ENCODE measurements at places on chromosomes 7 and 10. TPM values are rescaled to one million over a fixed set of nuclear protein-coding genes. Genes with fewer than 3 reads are reported as not detected.

The PTPRZ1 gene
- 0.33 TPM for total RNA-seq

The EMX2 gene
- total RNA-seq: not detected

The SPAM1 gene
- not detected for total RNA-seq

The GALNT17 gene
- 5.2 TPM for total RNA-seq

The NUTM2E gene
- not detected for total RNA-seq

The HPSE2 gene
- total RNA-seq: 7.5 TPM

- DNase-seq: peak; percentile 52
These were observed 304.4 kb upstream of the C7orf33 start for GRCh38 chr7:148286150-148286549.

GRCh38 chr7:2004841-2005725, 227.7 kb downstream of the MAD1L1 start:
- no peak for DNase-seq

DNA sequence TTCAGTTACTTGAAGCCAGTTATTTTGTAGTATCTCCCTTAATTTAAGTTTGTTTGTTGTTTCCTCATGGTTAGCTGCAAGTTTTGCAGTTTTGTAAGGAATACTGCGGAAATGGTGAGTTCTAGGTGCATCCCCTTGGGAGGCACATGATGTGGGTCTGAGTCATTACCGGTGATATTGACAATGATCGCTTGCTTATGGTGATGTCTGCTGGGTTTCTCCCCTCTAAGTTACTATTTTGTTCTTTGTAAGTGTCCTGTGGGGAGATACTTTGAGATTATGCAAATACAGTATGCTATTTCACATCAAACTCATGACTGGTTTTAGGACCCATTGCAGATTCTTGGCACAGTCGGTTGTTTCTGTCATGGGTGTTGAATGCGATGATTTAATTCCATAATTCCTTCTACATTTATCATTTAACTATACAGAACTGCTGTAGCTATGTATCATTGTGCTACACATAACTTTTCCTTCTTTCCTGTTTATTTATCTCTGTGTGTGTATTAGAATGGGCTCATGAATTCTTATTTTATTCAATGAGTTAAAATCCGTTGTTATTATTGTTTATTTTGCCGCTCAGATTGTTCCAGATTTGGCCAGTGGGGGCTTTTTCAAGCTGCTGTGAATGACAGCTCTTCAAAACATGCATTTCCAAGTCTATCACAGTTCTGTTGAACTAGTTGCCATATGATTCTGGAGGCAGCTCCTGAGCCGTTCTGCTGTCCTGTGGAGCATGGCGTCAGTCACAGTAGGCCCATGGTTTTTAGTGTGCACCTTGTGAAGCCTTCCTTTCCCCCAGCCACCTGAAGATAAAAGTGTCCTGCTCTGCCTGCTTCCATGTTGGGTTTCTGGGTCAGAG, 18.4 kb downstream of the TSPAN14 start:
- DNase-seq: peak; percentile 82

GRCh38 chr10:24162206-24162985, 46.5 kb upstream of the KIAA1217 start:
- DNase-seq: no peak

DNA sequence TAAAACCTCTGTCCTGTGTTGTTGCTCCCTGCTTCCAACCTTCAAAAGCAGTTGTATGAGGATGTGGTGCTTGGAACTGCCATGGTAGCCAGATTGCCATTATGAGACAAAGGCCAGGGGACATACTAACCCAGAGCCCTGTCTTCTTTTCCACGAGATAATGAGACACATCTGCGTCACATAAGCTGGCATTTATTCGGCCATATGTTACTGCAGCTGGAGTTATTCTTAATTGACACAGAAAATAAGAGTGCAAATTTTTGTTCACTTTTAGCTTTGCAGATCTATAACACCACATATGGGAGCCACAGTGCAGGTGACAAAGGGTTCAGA, 15.5 kb upstream of the PDLIM1 start:
- DNase-seq: no peak

- DNase-seq: peak; percentile 52
These were observed 31.3 kb downstream of the CACUL1 start for GRCh38 chr10:118723466-118723865.

- DNase-seq: no peak
These were observed 17.1 kb downstream of the RAPGEF5 start for GRCh38 chr7:22339725-22340390.

DNA sequence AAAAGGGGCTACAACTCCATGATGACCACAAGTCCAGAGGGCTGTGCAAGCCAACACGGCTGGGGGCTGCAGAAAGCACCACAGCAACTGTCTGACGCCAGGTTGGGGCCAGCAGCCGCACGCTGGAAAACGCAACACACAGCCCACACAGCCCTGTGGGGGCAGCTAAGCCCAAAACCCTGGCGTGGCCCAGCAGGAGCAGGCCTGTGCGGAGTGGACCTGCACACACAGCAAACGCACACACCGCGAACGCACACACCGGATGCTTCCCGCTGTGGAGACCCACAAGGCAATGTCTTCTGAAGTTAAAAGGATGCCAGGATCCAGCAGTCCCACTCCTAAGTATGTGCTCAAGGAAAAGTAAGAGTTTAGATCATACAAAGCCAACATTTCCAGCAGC, 121.2 kb downstream of the MAD1L1 start:
- DNase-seq: no peak

GRCh38 chr10:34954142-34954541, 136.0 kb downstream of the CUL2 start:
- DNase-seq: no peak

DNA sequence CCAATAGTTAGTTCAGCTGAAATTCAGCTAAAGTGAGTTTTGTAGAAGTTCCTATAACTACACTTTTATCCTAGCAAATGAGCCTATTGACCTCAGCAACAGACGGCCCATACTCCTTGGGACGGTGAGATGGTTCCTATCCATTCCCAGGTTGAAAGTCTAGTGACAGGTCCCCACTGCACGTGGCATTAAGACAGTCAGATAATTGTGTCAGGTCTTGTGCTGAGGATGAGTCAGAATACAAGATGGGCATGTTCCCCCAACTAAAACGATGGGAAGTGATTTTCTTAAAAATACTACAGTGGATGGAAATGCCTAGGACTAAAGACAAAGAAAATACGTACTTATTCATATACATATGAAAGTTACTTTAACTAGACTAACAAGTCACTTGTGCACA, 2.1 kb downstream of the CAV1 start:
- DNase-seq: no peak

- peak; percentile 94 for DNase-seq
These were observed 15.1 kb upstream of the ATE1 start for GRCh38 chr10:121942749-121943416.

DNA sequence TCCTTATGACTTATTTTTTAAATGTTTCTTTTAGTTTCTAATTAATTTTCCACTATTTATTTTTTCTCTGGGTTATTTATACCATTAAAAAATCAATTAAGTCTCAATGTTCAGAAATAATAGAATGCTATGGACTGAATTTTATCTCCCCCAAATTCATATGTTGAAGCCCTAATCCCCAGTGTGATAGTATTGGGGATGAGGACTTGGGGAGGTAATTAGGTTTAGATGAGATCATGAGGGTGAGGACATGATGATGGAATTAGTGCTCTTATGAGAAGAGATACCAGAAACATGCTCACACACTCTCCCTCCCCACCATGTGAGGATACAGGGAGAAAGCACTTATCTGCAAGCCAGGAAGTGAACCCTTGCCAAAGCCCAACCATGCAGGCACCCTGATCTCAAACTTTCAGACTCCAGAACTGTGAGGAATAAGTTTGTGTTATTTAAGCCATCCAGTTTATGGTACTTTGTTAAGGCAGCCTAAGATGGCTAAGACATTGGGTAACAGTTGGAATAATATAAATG, 202.6 kb downstream of the MDFIC start:
- DNase-seq: peak; percentile 68

DNA sequence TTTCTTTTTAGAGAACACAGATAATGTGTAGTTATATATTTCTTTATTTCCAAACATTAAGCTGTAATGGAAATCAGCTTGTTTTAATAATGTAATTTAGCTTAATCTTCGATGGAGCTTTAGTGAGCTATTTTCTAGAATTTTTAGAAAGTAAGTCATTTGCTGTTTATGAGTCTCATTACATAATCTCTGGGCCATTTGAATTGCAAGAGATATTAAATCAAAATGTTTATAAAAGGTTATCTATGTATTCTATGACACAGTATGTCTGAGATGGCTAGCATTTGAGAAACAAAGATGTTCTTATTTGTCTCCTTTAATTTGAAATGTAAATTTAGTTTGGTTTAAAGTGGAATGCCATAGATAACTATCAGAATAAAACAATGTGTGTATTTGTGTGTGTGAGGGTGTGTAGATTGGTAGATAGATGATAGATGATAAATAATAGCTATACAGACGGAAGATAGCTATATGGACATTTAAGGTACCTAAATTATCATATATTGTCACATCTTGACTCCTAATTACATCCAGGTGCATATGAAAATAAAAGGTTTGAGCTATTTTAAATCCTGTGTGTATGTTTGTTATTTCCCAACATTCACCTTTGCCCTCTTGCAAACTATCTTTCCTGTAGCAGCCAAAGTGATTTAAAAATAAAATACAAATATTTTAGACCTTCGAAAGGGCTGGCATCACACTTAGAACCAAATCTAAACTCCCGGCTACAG, 478.0 kb upstream of the KLF6 start:
- no peak for DNase-seq

DNA sequence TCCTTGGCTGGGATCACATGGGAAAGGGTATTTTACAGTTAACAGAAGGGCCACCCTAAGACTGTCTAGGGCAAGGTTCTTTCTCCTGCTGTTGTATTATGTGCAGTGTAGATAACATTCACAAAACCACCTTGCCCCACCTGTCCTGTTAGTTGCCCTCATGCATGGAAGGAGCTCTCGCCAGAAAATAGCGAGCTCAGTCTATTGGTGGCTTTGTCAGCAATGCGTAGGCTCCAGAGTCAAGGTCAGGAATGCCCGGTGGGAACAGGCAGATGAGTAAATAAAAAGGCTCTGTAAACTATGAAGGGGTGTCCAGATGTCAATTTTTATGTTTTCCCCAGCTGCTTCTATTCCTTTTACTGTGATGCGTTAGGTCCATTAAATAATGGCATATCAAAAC, 107.1 kb upstream of the WDR11 start:
- no peak for DNase-seq

DNA sequence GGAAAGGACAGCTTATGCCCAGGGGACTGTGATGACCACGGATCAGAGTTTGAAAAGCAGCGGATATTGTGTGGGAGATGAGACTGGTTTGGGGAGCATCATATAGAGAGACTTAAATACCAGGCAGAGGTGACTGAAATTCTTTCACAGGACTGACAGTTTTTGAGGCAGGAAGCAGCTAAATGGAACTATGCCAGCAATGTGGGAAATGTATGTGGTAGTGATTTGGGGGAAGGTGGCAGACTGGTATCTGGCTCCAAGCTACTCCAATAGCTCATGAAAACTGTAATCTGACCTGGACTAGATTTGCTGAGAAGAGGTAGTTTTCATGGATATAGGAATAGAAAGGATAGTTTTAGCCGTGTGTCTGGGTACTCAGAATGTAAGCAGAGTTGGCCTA, 592.6 kb downstream of the REEP3 start:
- DNase-seq: no peak

DNA sequence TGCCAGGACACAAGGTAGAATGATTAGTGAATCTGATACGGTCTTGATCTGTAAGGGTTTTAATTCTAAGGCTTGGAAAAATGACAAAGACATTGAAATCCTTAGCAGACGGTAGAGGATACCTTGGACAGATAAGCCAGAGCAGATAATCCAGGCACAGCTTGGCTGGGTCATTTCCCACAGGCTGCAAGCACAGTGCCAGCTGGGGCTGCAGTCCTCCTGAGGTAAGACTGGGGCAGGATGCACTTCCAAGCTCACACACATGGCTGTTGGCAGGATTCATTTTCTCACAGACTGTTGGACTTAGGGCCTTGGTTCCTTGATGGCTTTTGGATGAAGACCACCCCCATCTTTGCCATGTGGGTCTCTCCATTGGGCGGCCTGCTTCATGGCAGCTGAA, 63.2 kb upstream of the BMPER start:
- DNase-seq: no peak

- no peak for DNase-seq
These were observed 77.4 kb downstream of the PPP1R17 start for GRCh38 chr7:31764462-31764861.

DNA sequence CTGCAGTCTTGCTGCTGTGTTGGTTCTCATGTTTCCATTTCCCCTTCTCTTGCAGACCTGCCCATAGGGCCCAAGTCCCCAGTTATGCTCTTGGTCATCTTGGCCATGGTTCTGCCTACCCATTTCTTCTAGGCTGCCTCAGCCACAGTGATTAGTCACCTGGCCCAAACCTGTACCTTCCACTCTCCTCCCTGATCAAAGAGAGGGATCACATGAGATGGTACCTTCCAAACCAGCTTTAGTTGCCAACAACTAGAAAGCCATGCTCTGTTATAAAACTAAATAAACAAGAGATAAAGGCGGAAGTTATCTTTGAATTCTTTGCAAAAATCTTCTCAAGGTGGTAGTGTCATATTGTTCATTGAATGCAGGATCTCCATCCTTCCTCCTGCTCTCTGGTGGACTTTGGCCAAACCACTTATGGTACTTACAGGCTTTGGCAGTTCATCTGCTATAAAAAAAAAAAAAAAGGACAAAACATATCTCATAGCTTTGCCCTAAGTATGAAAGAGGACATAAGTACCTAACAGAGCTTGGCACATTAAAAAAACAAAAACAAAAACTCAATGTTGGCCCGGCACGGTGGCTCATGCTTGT, 25.8 kb downstream of the TACC2 start:
- no peak for DNase-seq

- DNase-seq: no peak
These were observed 16.6 kb downstream of the DNAJB9 start for GRCh38 chr7:108586274-108586710.

All from cardiac muscle cell (in vitro differentiated cells and primary cell).